Midbrain (tissue), 1 donor: ENCODE measurements at places on chromosomes 12 and 14.

DNA sequence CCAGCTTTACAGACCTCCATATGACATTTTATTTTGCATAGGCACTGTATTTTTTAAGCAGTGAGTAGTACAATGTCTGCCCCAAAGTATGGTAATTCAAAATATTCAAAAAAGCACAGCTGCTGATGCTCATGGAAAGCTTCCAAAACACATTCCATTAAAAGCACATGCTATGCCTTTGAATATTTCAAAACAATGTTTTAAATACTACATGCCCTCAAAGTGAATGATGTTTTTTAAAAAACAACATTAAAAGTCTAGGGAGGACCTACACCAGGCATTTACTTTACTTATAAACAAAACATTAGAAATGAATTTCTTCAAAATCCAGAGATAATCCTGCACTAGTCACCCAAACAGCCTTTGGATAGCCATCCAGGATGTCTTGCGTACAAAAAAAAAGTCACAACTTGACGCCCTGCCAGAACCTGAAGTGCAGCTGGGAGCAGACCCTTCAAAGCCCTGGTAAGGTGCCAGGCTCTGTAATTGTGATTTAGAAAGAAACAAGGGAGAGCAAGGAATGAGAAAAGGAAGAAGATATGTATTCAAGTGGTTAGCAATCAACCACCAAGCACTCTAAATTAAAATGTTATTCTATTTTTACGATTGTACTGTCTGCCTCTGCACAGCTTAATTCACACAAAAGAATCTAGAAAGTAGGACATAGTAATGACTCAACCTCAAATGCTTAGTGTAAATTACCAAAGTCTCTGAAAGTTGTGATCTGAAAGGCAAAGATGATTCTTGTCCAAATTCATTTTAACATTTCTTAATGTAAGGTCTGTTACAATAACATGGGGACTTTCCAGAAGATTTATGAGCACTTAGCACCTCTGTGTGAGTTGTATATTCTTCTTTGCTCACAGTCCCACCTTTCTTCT is 31.9 kb downstream of the CEP83 start:
- DNase-seq: no peak

DNA sequence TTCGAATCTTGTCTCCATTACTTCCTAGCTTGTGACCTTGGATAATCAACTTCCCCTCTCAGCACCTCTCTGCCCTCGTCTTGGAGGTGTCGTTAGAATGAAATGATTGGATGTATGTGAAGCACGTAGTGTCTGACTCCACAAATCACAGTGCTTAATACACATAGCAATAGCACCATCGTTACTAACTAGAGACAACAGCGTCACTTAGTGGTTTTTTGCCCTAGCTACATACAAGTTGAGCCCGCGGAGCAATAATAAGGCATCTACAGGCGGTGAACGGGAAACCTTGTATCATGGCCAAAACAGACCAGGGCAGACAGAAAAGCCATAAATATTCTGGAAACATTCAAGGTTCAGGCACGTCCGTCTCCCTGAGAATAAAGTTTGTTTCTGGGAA is 154.9 kb downstream of the ASCL4 start:
- peak; percentile 4 for DNase-seq

GRCh38 chr12:29145372-29146170 is 3.5 kb upstream of the FAR2 start:
- DNase-seq: no peak

- DNase-seq: no peak
Measured at GRCh38 chr14:100440758-100441203, 117.6 kb downstream of the SLC25A47 start.

DNA sequence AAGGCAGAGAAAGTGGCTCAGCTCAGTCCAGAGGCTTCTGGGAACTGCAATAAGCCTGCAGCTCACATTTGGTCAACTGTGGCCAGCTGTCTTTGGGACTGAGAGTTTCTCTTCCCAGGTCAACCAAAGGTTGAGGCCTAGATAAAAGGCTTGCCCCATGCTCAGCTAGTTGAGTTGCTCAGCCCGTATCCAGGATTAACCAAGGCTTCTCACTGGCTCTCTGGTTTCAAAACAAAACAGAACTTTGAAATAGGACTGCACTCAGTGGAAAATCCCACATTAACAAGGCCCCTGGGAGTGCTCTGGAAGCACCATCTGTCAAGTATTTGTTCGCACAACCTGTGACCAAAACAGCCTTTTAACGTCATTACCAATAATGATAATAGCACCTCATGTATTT is 40.3 kb upstream of the NUAK1 start:
- DNase-seq: no peak

- DNase-seq: no peak
Measured at GRCh38 chr12:41512497-41512896, 324.4 kb downstream of the PDZRN4 start.

DNA sequence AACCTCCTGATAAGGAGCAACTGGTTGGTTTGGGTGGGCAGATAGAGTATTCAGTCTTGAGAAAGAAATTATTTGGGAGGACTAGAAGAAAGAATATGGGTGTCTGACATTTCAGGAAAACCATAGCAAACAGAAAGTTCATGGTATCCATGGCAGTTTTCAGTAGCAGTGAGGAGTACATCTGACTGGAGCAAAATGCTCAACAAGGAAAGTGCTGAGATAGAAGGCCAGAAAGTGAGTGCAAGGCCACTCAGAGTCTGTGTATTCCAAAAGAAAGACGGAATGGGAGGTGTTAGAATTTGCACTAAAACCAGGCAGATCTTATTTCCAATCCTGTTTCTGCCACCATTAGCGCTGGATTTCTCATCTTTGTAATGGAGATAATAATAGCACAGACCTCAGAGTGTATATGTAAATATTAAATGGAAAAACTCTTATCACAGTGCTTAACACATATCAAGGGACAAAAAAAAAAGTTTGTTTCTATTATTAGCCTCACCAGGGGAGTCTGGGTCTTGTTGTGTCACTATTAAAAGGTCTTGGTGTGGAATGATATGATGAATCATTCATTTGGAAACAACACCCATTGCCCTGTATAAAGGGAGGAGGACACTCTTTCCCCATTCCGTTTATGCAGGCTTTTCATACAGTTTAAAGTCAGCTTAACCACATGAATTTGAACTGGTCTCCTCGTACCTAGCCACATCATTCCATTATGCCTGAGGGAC is 349.8 kb downstream of the IPO8 start:
- no peak for DNase-seq

- DNase-seq: no peak
Measured at GRCh38 chr14:52377940-52378339, 63.8 kb downstream of the PTGER2 start.

- no peak for DNase-seq
Measured at GRCh38 chr12:25332143-25332542, 81.4 kb upstream of the KRAS start.

GRCh38 chr12:116853507-116853906 is 27.7 kb downstream of the HRK start:
- no peak for DNase-seq

GRCh38 chr14:53048631-53049030 is 97.8 kb upstream of the FERMT2 start:
- no peak for DNase-seq

DNA sequence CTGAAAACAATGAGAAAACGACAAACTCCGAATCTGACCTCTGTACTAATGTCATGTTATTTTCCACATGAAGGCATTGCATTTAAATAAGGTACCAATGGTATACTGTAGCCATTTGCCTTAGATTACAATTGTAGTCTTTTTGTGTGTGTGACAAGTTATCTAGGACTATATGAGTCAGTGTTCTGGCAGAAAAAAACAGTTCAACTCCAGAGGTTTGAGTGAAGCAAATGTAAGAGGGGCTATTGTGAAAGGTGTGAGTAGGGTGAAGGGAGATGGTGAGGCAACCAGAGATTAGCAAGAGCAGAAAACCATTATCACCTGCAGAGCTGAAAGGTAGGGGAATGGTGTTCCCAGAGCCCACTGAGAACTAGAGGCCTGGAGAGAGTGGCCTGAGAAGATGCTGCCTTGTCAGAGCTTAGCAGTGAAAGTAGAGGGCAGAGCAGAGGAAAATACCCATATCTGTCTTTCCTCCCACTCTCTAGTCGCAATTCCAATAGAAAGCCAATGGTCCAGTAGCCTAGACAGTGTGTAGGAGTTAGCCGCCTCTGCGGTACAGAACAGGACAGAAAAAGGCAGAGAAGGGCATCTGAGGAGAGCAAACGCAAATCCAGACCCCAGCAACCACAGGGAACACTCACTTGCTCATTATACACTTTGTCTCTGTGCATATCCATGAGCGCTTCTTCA is 112.2 kb downstream of the DYRK2 start:
- DNase-seq: no peak

DNA sequence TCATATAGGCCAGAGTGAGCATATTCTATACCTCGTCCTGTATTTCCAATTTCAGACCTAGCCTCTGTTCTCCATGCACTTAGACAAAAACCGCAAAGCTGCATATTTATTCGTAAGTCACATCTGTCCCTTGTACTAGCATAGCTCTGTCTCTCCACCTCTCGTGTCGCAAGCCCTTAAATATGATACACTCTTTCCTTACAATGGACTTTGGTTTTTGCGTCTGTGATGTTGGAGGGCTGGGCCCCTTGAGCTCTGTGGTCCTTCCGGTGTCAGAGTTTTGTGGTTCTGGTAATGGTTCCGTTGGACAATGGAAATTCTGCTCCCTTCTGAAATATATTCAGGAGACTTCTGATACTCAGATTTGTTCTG is 11.3 kb downstream of the PRKCH start:
- no peak for DNase-seq

GRCh38 chr12:97968641-97969197 is 506.1 kb downstream of the RMST start:
- no peak for DNase-seq

- DNase-seq: no peak
Measured at GRCh38 chr14:33052943-33053342, 114.3 kb downstream of the NPAS3 start.

DNA sequence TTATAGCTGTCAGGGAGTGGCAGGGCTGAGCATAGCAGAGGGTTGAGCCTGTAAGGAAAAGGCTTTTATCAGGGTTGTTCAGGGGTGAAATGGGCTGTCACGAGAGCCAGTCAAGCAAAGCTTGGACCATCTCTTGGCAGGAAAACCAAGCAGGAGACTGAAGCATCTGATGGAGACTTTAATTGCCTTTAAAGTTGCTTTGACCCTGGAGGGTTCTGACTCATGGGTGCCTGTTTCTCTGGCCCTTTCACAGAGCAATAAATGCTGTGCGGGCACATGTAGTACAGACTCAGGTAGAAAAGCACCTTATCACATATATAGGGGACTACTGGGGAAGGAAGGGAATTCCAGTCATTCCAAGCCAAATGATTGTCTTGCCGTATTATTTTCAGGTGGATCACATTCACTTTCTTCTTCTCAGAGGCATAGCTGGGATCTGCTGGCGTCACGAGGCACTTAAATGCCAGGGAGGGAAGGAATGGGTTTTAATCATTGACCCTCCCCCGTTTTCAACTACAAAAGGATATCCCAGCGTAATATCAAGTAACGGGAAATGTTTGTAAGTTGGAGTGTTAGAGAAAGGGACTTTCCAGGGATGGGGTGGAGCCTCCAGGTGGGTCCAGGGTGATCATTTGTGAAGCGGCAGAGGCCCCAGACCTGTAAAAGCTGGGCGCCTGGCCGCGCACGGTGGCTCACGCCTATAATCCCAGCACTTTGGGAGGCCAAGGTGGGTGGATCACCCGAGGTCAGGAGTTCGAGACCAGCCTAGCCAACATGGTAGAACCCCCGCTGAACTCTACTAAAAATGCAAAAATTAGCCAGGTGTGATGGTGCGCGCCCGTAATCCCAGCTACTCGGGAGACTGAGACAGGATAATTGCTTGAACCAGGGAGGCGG is 34.9 kb downstream of the PLEKHD1 start:
- no peak for DNase-seq

DNA sequence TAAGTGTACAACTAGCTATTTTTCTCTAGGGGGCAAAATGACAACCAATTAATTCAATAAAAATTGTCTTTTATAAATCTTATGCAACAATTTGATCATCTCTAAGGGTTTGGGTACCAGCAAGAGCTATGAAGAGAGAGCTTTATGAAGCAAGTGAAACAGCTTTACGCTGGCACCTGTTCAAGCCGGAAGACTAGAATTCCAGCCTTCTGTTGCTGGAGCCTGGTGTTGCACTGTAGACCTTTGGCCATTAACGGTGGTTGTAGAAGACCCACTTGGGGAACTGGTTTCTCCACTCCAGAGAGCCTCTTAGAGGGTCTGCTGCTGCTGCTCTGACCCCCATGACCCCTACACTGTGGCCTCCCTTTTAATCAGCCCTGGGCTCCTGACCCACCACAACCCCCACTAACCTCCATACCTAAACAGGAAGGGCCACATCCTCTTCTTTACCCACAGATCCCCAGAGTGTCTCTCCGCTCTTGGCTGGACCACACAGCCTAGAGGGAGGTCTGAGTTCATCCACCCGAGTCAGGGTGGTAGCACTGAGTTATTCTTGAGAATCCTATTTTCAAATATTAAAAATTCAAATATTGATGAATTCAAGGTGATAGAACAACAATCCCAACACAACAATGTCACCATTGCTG is 54.6 kb upstream of the STON2 start:
- DNase-seq: no peak

DNA sequence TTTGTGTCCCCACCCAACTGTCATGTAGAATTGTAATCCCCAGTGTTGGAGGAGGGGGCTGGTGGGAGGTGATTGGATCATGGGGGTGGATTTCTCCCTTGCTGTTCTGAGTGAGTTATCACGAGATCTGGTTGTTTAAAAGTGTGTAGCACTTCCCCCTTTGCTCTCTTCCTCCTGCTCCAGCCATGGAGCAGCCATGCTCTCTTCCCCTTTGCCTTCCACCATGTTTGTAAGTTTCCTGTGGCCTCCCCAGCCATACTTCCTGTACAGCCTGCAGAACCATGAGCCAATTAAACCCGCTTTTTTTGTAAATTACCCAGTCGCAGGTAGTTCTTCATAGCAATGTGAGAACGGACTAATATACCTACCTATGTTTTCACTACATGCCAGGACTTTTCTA is 2.6 kb upstream of the POC1B start:
- no peak for DNase-seq

GRCh38 chr14:61774861-61775260 is 12.6 kb downstream of the SNAPC1 start:
- DNase-seq: no peak

GRCh38 chr12:66493819-66494218 is 185.1 kb downstream of the GRIP1 start:
- DNase-seq: no peak

GRCh38 chr14:96688629-96689028 is 108.6 kb upstream of the VRK1 start:
- DNase-seq: no peak

GRCh38 chr14:64501411-64502171 is 2.0 kb downstream of the ZBTB25 start:
- DNase-seq: no peak

GRCh38 chr14:94408546-94409095 is 20.2 kb upstream of the SERPINA1 start:
- no peak for DNase-seq

- no peak for DNase-seq
Measured at GRCh38 chr12:65490250-65490649, 211.8 kb downstream of the MSRB3 start.

DNA sequence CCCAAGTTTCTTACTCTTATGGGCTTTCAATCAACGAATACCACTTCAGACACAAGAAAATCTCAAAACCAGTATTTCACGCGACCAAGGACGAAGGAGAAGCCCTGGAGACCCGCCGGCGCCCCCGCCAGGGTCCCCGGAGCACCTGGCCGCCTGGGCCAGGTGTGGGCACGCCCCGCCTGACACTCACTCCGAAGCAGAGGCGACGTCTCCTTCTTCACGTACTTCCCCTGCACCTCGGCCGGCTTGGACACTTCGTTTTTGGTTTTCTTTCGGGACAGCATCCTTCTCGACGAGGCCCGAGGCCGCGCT is 466 bp downstream of the SAV1 start:
- peak; percentile 34 for DNase-seq
